ENCODE measurements at places on chromosomes 4 and X.
A peak's percentile ranks its signal among the peaks of the same experiment; 100 is the strongest.

- no peak for DNase-seq
Measured at GRCh38 chrX:39755143-39756032, 342.4 kb downstream of the BCOR start.

DNA sequence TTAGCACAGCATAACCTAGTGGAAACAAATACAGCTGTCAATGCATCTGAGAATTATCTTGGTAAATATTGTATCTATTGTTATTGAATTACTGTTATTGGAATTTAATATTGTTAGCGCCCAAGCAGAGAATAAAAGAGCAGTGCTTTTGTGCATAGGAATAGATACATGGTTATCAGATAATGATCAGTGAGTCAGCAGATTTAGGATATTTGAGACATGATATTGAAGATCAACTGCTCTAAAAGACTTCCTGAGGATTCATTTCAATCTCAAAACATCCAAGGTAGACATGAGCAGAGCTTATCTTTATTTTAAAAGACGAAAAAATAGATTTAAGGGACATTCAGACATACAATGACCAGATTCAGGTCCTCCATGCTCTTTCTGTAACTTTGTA, 10.6 kb upstream of the H2AZ1 start:
- no peak for DNase-seq

GRCh38 chrX:18468599-18468998, 43.2 kb downstream of the CDKL5 start:
- no peak for DNase-seq

DNA sequence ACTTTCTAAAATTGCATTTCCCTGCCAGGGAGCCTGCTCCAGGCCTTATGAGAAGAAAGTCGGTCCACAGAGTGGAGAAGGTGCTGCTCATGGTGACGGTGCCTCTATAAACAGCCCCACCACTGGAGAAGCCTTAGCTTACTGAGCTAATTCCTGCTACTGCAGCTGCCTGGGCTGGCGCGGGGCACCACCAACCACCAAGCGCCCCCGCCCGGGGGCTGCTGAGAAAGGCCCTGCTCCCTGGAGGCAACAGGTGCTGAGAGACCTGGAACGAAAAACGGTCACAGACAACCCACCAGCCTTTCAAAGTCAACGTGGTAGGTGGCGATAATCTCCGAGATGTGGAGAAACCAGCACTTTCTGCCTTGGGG, 2.9 kb downstream of the HCFC1 start:
- peak; percentile 71 for DNase-seq

DNA sequence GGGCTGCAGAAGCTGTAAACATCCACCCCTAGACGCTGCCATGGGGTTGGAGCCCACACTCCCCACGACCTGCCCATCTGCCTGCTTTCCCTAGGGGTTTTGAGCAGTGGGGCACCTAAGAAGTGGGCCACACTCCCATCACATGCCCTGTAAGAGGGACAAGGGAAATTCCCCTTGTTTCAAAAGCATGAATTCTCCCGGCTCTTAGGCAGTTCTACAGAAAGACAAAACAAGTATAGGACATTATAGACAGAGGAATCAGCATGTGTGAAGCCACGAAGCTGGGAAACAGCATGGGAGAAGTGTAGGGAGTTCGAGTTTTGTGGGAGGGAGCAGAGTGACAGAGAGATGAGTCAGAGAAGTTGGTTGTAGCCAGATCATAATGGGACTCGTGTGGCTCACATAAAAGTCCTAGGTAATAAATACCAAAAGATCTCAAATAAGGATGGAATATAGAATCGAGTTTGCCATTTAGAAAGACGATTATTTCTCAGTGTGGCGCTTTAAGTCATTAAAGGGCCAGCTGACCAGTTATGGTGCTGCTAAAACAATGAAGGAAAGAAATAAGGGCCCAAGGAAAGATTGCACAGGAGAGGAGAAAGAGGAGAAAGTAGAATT, 23.9 kb downstream of the APOO start:
- no peak for DNase-seq

- no peak for DNase-seq
Measured at GRCh38 chr4:111268769-111269414, 646.0 kb upstream of the PITX2 start.

DNA sequence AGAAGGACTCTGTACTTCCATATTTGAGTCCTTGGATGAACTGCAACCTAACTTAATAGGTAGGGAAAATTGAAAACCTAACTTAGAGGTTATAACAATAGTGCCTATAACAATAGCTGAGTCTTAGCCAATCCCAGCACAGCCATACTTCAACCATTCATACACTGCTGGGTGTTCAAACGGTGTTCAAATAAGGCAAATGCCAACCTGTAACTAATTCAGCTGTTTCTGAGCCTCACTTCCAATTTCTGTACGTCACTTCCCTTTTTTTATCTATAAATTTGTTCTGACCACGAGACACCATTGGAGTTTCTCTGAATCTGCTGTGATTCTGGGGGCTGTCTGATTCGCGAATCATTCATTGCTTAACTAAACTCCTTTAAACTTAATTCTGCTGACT, 9.6 kb upstream of the GRSF1 start:
- DNase-seq, result no peak

DNA sequence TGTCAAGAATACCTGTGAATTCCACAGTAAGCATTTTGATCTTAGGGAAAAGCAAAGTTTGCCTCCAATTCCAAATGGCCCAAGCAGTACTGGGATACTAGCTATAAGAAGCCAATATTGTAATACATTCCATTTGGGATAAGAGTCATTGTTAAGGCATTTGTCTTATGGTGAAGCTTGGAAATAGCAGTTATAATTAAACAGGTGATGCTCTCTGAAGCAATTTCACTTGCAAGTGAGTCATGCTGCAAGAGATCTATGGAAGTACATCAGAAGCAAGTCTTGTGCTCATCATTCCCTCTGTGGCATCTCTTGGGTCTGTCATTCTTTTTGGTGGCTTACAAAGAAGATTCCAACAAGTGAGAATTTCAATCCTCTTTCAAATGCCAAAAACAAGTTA, 386.4 kb upstream of the RPS6KA3 start:
- no peak for DNase-seq

DNA sequence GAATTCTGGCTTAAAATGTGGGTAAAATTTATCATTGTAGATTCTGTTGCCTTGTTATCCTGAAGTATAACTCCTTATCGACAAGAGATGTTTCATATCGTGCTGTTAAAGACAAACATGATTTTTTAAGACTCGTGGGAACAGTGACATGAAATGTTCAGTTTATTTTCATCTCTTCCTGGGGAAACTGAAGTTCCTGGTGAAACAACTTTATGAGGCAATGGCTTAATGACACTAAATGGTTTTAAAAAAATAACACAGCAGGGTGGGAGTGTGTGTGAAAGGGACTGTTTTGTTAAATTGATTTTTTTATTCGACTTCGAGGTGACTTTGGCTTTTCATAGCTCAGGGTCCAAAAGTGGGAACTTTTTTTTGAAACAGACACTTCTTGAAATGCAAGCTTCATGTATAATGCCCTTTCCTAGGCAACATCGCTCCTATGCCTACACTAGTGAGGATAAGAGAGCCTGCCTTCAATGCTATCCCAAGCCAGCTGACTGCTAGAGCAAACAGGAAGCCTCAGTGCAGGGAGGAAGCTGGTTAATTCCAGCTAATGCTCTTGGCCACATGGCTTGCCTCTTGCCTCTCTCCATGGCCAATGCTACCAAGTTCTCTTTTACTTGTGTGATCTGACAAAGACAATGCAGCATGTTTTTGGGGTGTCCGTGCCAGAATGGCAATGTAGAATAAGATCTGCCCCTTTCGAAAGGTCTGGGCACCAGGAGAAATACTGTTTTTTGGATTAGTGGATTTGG, 80.9 kb upstream of the PLAC1 start:
- no peak for DNase-seq

GRCh38 chr4:37816719-37817118, 9.8 kb upstream of the PGM2 start:
- DNase-seq, result no peak

GRCh38 chr4:108383157-108383556, 214.4 kb upstream of the LEF1 start:
- DNase-seq, result no peak

DNA sequence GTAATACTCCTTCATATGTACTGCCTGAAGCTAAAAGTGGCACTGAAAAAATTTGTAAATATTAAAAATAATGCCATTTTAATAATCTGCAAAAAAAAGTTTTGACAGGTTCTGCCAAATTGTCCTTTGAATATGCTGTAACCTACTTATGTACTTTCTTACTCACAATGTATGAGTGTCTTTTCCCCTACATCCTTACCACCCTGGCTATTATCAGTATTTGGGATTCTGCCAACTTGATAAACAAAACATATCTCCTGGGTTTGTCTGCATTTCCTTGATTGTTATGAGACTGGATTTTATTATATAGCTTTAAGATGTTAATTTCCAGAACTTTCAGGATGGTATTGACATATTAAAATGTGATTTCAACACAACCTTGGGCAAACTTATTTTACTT, 187.9 kb downstream of the CHM start:
- no peak for DNase-seq

- no peak for DNase-seq
Measured at GRCh38 chr4:62191451-62192240, 991.5 kb downstream of the ADGRL3 start.

DNA sequence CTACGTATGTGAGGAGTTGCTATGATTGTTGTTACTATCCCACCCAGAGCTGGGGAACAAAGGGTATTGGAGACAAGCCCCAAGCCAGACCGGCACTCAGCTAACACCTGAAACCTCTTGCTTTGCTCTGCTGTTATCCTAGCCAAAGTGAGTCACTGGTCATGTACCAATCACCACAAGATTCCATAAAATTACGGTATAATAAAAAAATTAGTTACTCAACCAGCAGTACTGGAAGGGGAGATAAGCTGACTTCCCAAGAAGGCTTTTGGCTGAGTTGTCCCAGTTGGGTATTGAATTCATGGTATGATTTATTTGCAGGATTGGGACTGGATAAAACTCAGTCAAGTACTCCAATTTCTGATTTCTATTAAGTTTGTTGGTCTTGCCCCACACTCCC, 5.3 kb downstream of the EDA2R start:
- DNase-seq, result no peak

DNA sequence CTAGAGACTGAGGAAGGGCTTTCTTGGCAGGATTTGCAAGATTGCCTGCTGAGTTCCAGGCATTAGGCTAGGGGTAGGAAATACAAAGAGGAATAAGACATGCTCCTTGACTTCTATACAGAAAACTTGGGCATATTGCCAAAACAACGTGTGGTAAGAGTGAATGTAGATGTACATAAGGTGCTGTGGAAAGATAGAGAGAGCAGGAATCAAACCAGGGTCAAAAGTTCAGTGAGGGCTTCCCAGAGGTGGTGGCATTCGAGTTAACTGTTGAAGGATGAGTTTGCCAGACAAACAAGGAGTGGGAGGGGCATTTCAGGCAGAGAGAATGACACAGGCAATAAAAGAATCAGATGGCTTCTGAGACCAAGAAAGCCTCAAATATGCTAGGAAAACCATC, 187.9 kb downstream of the KDR start:
- no peak for DNase-seq

- no peak for DNase-seq
Measured at GRCh38 chr4:53785996-53786395, 194.7 kb upstream of the LNX1 start.

DNA sequence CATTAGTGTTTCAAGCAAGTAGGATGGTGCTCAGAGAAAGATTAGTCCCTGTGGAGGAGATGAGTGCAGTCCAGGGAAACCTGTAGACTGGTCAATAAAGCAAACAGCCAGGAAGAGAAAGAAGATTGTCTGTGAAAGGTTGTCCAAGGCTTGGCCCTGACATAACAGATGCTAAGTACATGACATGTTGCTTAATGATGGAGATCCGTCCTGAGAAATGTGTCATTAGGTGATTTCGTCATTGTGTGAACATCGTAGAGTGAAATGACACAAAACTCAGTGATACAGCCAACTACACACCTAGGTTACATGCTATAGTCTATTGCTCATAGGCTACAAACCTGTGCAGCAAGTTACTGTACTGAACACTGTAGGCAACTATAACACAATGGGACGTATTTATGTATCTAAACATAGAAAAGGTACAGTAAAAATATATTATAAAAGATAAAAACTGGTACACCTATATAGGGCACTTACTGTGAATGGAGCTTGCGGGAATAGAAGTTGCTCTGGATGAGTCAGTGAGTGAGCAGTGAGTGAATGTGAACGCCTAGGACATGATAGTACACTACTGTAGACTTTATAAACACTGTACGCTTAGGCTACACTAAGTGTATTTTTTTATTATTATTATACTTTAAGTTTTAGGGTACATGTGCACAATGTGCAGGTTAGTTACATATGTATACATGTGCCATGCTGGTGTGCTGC, 9.0 kb upstream of the PRSS48 start:
- no peak for DNase-seq

DNA sequence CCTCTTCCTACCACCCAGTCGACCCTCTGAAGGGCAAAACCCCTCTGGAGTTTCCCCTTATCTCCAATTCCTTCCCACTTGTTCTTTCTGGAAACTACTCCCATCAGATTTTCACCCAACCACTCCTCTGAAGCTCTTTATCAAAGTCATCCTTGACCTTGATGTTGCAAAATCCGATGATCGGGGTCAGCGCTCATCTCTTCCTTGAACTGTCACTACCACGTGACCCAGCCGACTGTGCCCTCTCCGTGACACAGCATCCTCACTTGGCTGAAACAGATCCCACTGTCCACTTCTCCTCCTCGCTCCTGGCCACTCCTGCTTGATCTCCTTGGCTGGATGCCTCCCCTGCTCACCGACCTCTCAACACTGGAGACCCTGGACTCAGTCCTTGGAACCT, 1.1 kb downstream of the CFAP99 start:
- DNase-seq, result no peak

GRCh38 chrX:139506333-139506732, 24.2 kb upstream of the F9 start:
- no peak for DNase-seq

DNA sequence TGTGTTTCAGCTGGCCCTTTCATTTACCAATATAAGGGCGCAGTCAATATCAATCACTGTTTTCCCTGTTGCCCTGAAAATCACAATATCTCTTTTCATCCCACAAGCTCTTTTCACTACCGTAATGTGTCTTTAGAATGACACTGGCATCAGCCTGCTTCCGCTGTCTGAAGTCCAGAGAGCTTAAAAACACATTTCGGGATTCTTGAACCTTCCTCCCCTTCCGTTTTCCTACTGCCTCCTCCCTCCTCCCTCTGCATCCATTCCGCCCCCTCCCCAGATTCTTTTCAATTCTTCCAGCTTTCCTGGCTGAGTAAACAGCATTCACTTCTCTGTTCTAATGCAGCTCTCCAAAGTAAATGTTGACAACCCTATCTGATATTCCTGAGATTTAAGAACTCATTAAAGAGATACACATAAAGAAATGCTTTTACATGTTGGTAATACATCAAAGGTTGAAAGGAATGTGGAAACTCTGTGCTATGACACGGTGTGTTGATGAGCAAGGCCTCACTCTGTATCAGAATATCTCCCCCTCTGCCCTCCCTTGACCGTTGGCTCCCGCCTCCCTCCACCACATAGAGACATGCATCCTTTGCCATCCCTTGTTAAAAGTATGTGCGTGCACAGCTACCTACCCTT, 83.5 kb upstream of the SPRY1 start:
- DNase-seq, result no peak
